Activated CD4-positive, alpha-beta T cell treated with anti-CD3 and anti-CD28 coated beads, Interleukin-2, amount 50 U/mL, for 1 hour (primary cell): ENCODE measurements at places on chromosomes 6 and 20.

- DNase-seq, result peak; percentile 12
Measured at GRCh38 chr20:35991142-35991771, 22.9 kb downstream of the CNBD2 start.

DNA sequence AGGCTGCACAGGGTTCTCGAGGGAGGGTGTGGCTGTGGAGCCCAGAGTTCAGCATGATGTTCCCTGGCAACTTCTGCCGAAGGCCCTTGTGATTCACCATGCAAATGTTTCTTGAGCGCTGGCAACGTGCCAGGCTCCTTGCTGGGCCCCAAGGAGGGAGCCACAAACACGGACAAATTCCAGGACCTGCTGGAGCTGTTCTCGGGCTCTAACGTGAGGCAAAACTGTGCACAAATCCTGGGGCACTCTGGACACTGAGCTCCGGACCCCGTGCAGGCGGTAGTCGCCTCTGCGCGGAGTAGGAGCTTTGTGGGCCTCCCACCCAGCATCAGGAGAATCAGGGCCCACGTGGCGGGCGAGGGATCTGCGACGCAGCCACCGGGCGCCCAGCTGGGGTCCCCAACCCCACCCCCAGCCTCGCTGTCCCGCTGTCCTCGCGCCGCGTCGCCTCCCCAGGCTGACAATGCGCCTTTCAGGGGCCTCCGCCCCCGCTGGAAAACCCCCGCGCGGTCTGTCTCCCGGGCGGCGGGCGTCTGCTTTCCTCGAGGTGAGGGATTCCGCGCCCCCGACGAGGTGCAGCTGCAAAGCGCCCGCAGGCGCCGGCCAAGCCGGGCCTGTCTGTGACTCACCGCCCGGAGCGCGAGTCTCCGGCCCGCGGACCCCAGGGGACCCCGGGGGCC, 31.7 kb upstream of the SCUBE3 start:
- no peak for DNase-seq

DNA sequence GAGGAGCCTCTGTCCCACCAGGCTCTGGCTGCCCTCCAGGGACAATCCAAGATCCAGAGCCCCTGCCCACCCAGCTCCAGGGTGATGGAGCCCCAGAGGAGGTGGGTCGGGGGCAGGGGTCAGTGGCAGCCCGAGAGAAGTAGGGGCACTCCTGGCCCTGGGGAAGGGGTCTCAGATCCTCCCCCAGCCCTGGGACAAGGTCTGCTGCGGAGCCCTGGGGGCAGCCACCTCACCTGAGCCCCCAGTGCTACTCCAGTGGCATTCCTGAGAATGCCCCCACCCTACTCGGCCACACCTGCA, 2.7 kb upstream of the LAMA5 start:
- no peak for DNase-seq

DNA sequence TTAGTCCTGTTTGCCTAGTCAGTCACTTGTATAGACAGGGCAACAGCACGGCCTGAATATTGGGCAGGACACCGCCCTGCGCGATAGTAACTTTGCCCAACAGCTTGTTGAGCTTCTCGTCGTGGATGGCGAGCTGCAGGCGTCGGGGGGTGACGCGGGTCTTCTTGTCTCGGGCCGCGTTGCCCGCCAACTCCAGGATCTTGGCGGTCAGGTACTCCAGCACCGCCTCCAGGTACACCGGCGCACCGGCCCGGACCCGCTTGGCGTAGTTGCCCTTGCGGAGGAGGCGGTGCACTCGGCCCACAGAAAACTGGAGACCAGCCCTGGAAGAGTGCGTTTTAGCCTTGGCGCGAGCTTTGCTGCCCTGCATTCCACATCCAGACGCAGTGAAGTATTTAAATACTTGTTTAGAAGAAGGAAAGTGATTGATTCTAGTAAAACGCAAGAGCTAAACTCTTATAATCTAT, 92.8 kb upstream of the BTN3A2 start:
- DNase-seq, result peak; percentile 32

GRCh38 chr20:11791835-11792567, 125.7 kb upstream of the BTBD3 start:
- DNase-seq, result no peak

DNA sequence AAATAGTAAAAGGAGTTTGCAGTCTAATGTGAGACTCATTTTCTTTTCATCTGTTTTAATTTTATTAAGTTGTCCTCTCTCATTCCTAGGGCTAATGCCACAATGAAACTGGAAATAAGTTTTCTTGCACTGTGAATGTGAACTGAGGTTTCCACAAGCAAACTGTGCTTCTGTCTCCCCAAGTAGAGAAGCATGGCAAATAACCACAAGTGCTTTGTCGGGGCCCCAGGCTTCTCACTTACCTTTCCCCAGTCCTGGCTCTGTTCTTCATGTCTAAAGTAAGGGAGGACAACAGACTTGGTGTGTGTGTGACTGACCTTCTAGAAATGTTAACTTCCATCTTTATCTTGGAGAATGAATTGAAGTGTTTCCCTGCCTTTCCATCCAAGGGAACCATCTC, 80.8 kb downstream of the CBFA2T2 start:
- DNase-seq, result no peak
